ENCODE measurements at places on chromosomes 2 and 18. TPM values are rescaled to one million over a fixed set of nuclear protein-coding genes. Genes with fewer than 3 reads are reported as not detected.

The GAD1 gene
- 0.41 TPM for total RNA-seq

The SERPINB4 gene
- total RNA-seq: not detected

The RNF144A gene
- 3.4 TPM for total RNA-seq

DNA sequence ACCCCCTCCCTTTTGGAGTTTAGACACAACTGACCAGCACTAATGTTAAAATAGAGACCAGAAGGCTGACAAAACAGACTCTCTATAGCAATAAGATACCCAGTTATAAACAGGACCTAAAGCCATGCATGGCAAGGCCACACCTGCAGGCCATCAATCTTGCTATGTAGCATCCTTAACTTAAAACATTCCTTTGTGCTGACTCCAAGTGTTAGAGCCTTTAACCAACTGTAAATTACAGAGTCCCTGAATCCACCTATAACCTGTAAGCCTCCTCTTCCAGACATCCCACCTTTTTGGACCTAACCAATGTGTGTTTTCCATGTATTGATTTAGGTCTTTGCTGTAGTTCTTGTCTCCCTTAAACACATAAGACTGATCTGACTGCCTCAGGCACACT lies 17.9 kb downstream of the ANKMY1 start:
- DNase-seq: no peak

- DNase-seq: no peak
These were observed 173.5 kb downstream of the LRP1B start for GRCh38 chr2:141957321-141957720.

- DNase-seq: no peak
These were observed 372.4 kb upstream of the SLC8A1 start for GRCh38 chr2:40824278-40824677.

DNA sequence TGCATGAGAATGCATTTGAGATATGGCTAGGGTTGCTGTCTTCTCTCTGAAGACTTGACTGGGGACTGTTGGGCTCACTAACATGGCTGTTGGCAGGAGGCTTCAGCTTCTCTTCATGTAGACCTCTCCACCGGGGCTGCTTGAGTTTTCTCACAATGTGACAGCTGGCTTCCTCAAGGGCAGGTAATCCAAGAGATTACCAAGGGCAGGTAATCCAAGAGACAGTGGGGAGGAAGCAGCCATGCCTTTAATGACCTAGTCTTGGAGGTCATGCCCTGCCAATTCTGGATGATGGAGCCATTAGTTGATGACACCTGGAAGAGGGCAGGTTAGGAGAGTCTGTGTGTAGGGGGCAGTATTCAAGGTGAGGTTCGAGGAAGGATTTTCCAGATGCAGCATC lies 40.5 kb downstream of the NEURL3 start:
- DNase-seq: no peak

GRCh38 chr18:62566199-62566598 lies 43.4 kb downstream of the ZCCHC2 start:
- no peak for DNase-seq

- DNase-seq: no peak
These were observed 621.3 kb downstream of the XIRP2 start for GRCh38 chr2:167509586-167509985.

DNA sequence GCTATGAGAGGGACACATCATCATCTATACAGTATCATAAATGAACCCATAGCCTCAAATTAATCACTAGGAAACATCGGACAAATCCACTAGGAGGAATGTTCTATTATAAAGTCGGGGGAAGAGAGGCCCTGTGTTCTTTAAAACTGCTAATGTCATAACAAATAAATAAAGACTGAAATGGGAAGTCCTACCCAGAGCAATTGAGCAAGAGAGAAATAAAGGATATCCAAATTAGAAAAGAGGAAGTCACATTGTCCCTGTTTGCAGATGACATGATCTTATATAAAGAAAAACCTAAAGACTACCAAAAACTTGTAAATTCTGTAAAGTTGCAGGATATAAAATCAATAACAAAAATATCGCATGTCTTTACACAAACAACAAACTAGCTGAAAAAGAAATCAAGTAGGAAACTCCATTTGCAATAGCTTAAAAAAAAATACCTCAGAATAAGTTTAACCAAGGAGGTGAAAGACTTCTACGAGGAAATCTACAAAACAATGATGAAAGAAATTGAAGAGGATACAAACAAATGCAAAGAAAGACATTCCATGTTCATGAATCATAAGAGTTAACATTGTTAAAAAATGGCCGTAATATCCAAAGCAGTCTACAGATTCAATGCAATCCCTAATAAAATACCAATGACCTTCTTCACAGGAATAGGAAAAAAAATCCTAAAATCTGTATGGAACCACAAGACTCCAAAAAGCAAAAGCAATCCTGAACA lies 30.6 kb downstream of the RTN4 start:
- no peak for DNase-seq

DNA sequence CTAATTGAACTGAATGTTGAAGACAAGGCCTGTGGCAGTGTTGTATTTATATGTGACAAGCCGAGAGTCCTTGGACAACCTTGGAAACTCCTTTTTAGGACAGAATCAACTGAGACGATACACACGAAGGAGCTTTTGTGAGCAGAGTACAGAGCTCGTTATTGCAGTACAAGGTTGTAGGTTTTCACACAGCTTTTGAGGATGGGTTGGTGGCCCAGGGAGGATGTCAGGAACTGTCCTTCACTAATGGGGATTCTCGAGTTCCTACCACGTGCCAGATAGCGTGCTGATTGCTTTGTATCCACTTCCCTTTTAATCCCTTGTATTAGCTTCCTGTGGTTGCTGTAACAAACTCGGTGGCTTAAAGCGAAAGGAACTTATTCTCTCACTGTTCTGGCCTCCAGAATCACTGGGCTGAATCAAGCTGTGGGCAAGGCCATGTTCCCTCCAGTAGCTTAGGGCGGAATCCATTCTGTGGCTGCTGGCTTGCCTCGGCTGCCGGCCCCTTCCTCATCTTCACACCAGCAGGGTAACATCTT lies 20.2 kb downstream of the INPP4A start:
- no peak for DNase-seq

DNA sequence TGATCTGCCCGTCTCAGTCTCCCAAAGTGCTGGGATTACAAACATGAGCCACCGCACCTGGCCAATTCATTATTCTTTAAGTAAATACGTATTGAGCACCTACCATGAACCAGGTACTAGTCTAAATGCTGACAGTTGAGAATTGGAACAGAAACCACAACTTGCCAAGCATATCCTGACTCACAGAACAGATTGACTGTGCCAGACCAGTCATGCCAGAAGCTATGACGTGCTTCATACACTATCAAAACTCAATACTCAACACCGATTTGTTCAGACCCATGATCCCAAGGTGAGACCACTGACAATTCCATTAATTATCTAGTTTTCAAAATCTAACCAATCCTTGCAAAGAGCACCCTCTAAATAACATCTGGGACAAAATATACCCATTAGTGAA lies 148.6 kb downstream of the B3GNT2 start:
- no peak for DNase-seq

Measured in thoracic aorta (tissue), 2 donors.